NCI-H345 (cell line): ENCODE measurements at places on chromosomes 7 and 10.

GRCh38 chr10:88932539-88933256 lies 19.9 kb downstream of the ACTA2 start:
- peak; percentile 83 for DNase-seq

GRCh38 chr10:67250686-67251085 lies 324.9 kb downstream of the LRRTM3 start:
- no peak for DNase-seq

DNA sequence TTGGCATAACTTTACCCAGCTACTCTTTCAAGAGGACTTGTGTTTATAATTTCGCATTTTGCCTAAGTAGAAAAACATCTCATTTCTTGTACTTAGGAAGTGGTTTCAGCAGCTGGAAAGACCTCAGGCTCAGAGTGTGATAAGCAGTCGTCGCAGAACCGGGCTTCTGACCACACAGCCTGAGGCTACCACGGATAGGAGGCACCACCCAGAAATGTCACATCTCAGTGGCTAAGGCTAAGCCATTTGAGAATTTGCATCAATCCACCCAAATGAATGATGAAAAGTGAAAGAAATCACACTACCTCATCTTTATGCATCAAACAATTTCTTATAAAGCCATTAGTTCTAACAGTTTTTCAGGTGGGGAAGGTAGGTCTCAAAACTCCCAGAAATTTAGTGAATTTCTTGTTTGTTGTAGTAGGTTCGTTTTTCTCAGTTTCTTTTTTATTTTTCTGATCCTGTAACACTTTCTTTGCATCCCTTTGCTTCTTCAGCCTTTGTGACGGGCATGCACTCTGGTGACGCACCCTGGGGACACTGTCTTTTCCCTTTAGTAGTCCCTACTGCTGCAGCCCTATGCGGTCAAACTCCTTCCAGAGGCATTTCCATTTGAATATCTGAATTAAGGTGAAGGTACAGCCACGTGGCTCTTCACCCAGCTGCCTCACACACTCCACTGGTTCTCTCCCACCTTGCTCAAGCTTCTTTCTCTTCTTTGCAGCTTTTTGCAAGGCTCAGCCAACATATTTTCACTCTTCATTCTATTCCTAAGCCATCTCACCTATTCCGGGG lies 68.5 kb downstream of the MAP3K8 start:
- DNase-seq: no peak

- no peak for DNase-seq
Observed at GRCh38 chr7:86920154-86920553, 139.3 kb downstream of the ELAPOR2 start.

GRCh38 chr10:11050301-11051287 lies 32.9 kb downstream of the CELF2 start:
- no peak for DNase-seq

DNA sequence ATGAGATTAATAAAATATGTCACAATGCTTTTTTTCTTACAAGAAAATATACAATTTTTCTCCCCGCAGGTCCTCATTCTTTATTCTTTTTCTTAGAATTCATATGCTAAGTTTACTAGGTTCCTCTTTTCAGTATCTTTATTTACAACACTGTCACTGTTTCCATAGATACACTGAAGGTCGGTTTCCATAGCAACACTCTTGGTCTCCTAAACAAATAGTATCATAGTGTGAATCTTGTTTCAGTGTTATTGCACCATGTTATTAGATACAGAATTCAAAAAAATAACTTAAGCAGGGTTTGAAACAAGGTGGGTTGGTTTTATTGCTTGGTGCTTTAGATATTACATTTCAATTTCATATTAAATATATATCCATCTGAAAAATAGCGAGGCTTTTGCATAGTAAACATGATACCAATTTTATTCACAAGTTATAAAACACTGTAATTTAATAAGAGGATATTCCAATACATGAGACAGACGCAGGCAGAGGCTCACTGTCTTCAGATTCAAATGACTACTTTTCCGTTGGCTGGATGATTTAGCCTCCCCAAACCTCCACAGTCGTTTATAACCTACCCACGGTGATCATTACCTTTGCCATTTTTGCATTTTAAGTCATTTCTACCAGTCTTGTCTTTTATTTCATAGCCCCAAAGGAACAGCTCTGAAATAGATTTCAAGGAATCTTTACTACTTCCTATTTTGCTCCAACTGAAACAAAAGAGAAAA lies 88.9 kb upstream of the KLF6 start:
- DNase-seq: peak; percentile 18

DNA sequence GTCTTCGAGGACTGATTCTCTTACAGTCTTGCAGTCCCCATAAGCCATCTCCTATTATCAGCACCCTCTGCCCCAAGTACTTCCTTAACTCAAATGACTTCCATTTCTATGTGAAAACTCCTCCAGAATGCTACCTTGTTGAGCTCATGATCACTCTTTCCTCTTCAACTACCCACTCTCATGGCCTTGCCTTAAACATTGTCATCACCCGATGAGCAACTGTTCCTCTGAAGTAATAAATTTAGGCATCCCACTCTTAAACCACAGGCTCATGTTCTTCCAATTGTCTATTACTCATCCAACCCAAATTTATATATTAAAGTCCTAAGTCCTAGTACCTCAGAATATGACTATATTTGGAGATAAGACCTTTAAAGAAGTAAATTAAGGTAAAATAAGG lies 152.9 kb downstream of the C1GALT1 start:
- no peak for DNase-seq

- no peak for DNase-seq
Observed at GRCh38 chr10:2839081-2839725, 228.1 kb upstream of the PFKP start.

- DNase-seq: no peak
Observed at GRCh38 chr10:46248651-46249146, 38.1 kb upstream of the ANTXRL start.

DNA sequence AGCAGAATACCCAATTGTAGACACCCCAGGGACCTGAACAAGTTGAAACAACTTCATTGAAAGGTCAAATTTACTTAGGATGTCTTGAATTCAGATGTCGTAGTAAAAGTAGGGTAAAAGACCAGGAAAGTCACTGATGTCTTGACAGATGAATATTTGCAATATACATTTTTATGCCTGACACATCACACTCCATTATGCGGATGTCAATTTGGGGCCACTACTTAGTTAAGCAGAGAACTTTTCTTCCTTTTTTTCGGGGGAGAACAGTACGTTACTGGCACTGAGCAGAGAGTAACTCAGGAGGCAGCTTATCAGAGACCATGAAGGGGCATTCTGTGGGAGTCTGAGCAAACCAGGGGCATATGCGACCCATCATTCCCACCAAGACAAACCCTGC lies 4.9 kb downstream of the ITGA8 start:
- no peak for DNase-seq

DNA sequence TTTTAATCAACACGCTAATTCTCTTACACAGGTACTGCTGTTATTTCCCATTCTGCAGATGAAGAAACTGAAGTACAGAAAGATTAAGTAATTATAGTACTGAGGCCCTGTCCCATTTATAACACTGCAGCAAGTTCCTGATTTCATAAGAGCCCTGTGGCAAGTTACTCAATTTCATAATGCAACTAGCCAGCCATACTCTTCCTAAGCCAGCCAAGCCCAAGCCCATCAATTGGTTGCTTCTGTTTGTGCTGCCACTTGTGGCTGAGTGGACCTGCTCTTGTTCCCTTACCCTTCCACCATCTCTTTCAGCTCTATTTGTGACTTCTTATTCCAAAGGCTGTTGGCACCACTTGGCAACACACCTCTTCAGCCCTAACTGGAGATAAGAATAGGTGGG lies 19.7 kb upstream of the PRPF18 start:
- DNase-seq: no peak

DNA sequence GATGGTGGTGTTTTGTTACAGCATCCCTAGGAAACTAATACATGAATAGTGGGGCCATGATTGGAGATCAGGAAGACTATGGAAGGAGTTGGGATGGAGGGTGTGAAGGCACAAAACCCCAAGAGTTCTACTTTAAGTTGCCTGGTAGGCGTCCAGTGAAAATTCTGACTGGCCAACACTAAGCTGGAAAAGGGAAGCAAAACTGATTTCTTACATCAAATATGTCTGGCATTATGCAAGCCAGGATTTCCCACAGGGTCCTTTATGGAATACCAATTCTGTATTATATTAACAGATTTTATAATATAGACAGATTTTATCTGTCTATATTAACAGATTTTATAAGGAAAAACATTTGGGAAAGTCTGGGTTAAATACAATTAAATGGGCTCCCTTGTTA lies 16.2 kb downstream of the CPVL start:
- DNase-seq: no peak

DNA sequence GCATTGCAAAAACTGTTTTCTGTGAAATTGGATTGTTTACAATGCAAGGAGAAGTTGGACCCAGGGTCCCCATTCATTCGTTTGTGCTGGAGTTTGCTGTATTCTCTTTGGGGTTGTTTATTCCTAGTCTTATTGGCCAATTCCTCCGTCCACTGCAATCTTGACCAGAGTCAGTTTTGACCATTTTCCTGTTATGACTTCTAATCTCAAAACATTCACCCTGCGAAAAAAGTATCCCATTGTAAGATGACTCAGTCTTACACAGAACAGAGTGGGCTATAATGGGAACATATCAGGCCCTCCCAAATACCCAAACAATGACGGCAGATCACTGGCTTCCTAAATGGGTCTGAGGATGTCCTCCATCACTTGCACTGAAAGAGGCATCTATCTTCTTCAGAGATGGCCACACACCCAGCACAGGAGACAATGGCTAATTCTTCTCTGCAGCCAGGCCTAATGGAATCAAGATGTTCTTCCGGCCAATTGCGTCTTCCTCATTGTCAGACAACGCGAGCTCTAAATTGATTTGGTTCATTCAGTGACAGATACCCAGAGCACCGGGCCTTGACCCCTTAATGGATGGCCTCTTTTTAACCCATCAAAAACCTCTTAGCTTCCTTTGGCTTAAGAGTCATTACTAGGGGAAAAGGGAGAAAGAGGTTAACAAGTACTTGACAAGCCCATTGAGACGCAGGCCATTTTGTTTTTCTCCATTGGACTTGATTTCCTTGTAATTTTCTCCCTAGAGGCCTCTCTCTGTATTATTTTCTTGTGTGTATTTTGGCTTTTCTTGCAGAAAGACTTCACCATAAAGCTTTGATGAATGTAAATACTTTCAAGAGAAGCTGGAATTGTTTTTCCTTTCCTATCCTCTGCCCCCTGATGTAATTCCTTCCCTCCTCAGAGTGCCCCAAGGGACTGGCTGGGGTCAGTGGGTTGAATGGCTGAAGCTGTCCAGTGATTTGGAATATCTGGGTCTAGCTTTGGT lies 129.6 kb downstream of the PRPF18 start:
- no peak for DNase-seq

DNA sequence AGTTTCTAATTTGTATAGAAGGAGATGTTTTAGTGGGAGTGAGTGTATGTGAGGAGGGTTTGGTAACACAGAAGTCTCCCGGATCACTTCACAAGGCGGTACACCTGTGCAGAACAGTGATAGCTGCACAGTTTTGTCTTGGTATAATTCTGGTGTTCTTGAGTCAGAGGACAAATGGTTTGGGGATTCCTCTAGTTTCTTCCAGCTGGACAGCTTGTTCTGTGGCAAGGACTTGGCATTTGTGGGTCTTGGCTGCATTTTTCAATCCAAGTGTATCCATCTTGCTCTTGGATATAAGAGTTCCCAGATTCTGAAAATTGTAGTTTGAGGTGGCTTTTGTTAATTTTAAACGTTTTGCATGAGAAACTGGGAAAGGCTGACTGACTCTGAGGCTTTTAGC lies 135.7 kb downstream of the AHR start:
- no peak for DNase-seq

DNA sequence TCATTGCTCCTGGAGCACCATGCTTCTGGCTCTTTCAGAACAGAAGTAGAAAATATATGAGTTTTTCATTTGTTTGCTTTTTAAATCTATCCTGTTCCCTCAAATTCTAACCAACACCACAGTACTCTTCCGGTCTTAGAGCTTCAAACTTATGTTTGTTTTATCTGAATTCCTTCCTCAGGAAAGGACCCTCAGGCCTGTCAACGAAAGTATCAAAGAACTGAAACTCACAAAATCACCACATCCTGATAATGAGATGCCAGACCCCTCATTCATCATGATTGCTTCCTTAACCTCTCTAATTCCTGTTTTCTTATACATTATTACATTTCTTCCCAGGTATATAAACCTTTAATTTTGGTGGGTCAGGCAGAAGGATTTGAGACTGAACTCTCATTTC lies 135.2 kb downstream of the BMS1 start:
- DNase-seq: no peak

GRCh38 chr10:93296151-93296550 lies 186.0 kb downstream of the MYOF start:
- no peak for DNase-seq

DNA sequence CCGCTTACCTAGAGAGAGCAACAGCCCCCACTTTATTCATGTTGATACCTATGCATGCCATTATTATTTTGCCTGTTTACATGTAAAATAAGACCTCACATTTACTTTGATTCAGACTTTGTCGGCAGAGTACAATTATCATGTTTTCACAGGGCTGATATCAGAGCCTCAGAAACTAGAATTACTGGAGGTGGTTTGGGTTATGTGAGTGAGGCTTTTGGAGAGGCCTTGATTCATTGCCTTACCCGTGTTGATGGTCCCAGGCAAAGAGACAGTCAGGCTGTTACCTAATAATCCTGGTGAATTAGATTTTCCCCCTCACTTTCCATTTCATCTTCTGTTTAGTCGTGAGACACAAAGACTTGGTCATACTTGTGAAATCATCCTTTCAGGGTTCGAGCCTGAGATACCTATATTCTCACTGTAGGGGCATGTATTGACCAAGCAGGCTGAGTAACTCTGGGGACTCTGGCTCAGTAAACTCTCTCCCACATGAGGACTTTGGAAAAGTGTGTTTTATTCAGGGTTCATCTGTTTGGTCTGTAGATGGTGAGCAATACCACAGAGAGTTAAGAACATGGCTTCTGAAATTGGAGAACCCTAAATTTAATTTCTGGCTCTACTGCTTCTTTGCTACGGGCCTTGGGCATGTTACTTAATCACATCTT lies 150.9 kb downstream of the CELF2 start:
- DNase-seq: no peak

DNA sequence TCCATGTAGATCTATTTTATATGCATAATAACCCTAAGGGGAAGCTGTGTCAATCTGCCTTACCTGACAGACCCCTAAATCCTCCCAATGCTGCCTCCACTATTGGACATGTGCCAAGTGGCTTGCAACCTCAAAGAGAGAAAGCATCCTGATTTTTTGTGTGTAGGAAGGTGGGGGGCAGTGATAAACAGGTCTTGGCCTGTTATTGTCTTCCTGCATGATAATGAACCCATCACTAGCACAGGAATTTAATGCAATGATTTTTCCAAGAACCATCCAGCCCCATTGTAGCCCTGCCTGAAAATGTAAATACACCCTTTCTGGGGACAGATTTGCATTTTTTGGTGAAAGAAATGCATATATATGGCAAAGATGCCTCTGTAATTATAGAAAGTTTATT lies 850.2 kb downstream of the LRMDA start:
- DNase-seq: no peak

DNA sequence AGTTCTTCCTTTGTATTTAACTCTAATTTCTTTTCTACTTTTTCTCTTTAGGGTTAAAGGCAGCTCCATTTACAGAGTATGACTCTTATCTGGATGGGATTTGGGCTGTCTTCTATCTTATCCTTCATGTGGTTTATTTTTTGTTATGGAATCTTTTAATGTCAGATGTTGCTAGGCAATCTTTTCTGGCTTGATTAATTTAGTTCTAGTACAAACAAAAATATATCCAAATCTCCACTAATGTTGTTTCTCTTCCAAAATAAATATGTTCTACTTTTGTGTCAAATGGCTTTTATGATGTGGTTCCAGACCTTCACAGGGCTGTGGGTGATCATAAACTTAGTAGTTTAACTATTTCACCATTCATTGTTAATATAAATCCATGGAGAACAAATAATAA lies 246.9 kb downstream of the AHR start:
- DNase-seq: no peak

- no peak for DNase-seq
Observed at GRCh38 chr7:125661006-125661405, 731.4 kb upstream of the POT1 start.
